CD8-positive, alpha-beta memory T cell (primary cell): ENCODE measurements at places on chromosomes 12 and 14. TPM values are rescaled to one million over a fixed set of nuclear protein-coding genes. Genes with fewer than 3 reads are reported as not detected.

Gene SERPINA6
- not detected for total RNA-seq

Gene LBHD2
- not detected for total RNA-seq

- DNase-seq: no peak
Observed at GRCh38 chr14:90274019-90274418, 17.7 kb downstream of the PSMC1 start.

GRCh38 chr12:102421802-102422583, 58.4 kb downstream of the IGF1 start:
- no peak for DNase-seq

DNA sequence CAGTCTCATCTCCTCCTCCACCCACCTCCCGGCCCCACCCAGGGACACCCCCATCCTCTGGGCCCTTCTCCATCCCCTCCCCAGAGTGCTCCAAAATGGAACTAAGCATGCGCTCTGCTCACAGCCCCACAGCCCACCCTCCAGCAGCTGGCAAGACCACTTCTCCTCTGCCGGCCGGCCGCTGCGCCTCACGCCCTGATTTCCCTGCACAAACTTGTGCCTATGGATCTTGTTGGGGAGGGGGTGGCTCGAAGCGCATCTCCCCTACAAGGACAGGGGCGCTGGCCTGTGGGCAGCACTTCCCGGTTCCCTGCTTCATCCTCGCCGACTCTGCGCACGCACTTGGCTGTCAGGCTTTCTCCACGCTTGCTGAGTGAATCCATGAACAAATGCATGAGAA, 19.5 kb upstream of the NUDT14 start:
- no peak for DNase-seq

DNA sequence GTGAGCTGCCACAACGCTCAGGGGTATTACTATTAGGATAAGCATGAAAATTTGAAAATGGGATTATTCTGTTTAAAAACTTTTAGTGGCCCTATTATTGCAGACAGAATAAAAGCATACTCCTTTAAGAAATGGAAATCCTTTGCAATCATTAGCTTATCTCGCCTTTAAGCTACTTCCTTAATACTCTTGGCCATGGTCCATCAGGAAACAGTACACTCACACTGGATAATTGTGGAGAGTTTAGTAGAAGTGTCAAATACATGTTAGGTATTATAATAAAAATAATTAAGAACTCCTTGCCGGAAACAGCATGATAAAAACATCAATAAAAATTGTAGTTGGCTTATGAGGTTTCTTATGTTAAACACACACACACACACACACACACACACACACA, 100.4 kb upstream of the PPFIA2 start:
- no peak for DNase-seq

GRCh38 chr14:93543766-93544165, 113.0 kb downstream of the UNC79 start:
- DNase-seq: no peak

- DNase-seq: no peak
Observed at GRCh38 chr14:92647797-92648279, 100.6 kb downstream of the LGMN start.
